ENCODE measurements at places on chromosomes 3 and 15.

DNA sequence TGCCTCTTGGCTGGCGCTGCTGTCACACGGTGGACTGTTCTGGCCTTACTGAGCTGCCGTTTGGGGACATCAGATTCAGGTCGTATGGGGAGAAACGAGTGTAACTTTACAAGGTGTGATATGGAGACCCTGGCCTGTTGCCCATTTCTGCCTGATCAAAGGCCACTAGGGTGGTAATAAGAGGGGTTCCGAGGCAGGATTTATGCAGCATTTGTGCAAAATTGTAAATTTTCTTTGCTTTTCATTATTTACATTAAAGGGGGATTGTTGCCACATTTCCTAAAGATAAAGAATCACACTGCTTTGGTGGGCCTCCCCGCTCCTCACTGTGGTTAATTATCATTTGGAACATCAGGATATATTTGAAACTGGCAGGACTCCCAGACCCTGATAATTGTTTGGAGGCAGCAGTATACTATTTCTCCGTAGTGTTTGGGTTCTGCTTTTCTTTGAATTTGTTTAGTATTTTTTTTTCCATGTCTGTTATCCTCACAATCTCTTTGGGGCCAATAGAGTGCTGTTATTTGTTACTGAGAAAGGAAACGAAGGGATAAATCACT is 891 bp downstream of the NXPE3 start:
- no peak for DNase-seq

- peak; percentile 59 for DNase-seq
These were observed 60.4 kb upstream of the CHD2 start for GRCh38 chr15:92839696-92840095.

- no peak for DNase-seq
These were observed 88.5 kb upstream of the LIMD1 start for GRCh38 chr3:45506084-45506483.

DNA sequence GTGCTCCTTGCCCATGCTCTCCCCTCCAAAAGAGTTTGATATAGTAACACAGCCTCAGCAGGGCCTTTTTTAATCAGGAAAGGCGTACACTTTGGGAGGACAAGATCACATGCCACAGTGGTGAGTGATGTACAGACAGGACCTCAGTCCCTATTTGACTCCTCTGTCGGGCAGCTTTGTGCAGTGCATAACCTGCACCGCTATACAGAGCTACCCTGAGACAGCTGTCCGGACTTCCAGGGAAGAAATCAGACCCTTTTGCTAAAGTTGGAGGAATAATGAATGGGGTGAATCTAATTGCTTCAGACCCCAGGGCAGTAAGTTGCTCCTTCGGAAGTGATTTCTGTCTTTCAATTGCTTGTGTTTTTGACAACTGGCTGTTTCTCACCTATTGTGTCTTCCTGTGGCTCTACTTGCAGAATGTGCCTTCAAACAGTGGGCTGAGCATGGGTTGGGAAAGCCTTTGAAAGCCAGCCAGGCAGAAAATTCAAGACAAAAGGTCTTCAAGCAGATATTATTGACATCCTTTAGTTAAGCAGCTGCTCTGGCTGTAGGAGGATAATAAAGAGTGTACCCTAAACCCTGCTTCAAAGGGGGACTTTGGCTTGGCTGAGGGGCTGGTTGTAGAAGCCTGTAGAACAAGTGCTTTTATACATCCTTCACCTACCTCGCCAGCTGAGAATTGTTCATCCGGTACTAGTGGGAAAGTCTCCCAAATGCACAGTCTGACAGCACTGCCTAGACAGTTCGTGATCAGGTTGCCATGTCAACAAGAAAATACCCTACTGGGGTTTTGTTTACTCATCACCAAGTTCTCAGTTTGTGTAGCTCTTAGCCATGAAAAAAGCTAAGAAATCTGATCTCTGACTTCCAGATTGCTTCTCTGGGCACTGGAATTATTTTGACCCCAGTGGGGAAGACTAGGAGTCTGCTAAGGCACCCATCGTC is 35.1 kb downstream of the SNTN start:
- DNase-seq, result no peak

DNA sequence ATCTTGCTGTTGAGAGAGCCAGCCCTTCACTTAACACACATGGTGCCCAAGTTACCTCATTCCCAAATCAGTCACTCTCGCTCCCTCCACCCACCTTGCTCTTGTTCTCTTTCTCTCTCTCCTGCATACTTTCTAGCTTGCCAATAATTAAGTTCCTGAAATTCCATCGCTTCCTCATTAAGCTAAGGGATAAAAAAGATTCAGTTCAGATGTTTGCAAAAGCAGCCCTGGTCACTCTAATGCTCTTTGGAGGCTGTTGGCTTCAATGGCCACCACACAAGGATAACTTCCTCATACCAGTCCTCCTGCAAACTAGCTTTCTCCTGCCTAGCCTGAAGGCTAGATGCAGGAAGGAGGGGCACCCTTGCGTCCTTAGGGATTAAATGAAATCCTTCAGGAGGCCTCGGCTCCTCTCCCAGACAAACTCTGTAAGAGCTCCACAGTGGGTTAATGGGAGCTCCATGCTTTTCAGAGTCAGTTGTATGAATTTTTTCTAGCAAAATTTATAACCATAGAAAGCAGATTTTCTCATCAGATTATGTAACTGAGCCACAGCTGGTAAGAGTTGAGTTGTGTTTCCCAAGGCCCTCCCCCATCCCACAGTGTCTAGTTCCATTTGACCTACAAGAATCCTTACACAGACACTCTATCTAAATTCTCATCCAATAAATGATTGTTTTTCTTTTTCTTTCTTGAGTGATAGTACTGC is 176.6 kb upstream of the TRIM42 start:
- no peak for DNase-seq

GRCh38 chr3:23240171-23240785 is 37.2 kb downstream of the UBE2E2 start:
- DNase-seq, result no peak

- no peak for DNase-seq
These were observed 353.4 kb downstream of the RORA start for GRCh38 chr15:60875681-60876080.

DNA sequence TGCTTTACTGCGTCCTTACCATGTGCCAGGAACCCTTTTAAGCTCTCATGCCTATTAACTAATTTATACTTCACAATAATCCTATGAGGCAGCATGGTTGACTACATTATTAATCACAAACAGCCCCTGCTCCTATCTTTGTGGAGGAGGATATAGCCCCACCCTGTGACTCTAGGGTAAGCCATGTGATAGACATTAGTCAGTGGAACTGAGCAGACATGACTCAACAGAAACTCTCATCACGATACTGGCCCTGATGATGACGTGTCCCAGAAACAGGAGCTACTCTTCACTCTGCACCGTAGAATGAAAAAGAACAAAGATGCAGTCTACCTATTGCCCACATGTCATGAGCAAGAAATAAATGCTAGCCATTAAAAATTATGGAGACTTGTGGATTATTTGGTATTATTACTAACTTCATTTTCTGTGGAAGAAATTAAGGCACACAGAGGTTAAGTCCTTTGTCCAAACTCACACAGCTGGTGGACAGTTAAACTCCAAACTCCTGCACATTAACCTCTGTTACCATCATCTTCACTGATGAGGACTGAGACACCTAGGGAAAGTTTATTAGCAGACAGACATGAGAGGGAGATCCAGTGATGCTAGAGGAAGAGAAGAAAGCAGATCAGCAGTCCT is 51.2 kb downstream of the CFAP20DC start:
- peak; percentile 51 for DNase-seq

- DNase-seq, result no peak
These were observed 1.2 kb downstream of the MECOM start for GRCh38 chr3:169662132-169662842.

DNA sequence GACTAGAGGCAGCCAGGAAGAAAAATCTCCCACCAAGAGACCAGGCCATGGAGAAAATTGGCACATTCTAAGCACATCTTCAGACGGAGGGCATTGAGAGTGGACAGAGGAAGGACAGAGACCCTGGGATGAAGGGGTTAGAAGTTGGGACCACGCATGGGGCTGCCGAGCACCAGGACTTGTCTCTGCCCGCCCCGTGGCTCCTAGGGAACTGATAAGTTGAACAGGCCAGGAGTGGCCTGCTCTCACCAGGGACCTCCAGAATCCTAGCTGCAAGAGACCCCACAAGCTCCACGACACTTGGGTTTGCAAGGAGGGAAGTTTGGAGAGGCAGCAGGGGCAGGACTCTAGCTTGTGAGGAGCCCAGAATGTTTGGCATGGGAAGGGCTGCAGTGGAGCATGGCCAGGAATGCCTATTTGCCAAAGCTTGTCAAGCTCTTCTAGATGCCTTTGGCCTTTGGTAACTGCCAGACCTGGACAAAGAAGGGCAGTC is 355.1 kb downstream of the NSUN3 start:
- no peak for DNase-seq

DNA sequence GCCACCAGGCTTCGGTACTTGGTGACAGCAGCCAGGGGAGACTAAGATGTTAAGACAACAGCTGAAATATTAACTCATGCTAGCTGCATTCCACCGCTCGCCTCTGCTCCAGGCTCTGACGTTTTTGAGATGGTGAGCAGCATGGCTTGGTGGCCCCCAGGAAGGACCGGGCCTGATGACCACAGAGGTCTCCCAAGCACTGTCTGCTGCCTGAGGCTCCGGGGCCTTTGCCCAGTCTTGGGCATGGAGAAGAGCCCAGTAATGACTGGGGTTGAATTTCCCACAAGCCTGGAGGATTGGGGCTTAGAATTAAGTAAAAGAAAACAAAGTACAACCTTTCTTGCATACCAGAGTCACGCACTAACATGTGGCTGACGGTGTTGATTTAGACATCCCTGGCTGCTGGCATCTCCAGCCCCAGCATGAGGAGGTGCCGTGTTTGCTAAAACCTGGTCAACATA is 243.6 kb upstream of the LYSMD4 start:
- no peak for DNase-seq

- no peak for DNase-seq
These were observed 88.1 kb upstream of the TGFBR2 start for GRCh38 chr3:30518181-30518864.

DNA sequence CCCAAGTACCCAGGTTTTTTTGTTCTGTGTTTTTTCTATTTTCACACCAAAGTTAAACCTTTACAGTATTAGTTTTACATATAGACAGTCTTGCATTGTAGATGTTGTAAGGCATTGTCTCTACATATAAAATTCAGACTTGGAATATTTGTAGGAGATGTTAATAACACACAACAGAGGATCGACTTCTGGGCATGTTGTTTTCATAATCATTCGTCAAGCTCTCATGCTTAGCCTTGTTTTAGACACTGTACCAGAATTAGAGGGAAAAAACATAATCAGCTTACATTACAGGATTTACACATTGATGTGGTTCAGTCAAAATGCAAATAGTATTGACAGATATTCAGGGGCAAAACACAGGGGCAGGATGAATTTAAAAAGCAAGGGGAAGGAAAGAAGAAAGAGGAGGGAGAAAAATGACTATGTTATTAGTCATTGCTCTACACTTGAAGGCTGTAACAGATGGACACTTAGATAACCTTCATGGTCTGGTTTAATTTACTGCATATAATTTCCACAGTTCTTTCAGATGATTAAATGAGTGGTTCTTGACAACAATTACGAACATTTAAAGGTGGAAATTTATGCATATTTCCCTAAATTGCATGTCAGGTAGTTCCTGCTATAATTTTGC is 7.5 kb downstream of the CMSS1 start:
- no peak for DNase-seq

GRCh38 chr3:133803469-133803868 is 2.1 kb upstream of the SRPRB start:
- DNase-seq, result no peak

- DNase-seq, result no peak
These were observed 8.0 kb upstream of the FILIP1L start for GRCh38 chr3:100122321-100122720.

- no peak for DNase-seq
These were observed 172.1 kb downstream of the KLF13 start for GRCh38 chr15:31498756-31499155.

GRCh38 chr15:57943171-57943570 is 122.3 kb downstream of the ALDH1A2 start:
- no peak for DNase-seq

DNA sequence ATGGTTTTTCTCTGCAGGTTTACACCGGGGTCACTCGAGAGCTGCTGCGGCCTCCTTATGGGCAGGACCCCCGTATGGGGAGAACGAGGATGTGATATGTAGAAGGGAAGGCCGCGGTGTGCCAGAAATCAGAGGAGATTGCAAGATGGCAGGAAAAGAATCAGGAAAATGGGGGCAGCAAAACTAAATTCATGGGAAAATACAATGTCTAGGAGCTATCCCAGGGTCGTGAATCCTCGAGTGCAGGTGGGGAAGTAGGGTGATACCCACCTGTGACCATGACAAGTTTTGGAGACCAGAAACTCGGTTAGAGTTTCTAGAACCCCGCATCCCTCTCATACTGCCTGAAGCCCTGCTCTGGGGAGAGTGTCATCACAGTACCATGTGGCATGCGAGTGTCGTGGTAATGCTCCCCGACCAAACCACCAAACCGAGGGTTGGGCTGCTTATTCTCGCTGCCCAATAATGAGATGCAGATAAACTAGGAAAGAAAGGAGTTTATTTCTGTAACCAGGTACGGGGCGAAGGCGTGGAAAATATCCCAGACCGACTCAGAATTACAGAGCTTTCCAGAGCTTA is 781 bp downstream of the TRNT1 start:
- DNase-seq, result peak; percentile 2

DNA sequence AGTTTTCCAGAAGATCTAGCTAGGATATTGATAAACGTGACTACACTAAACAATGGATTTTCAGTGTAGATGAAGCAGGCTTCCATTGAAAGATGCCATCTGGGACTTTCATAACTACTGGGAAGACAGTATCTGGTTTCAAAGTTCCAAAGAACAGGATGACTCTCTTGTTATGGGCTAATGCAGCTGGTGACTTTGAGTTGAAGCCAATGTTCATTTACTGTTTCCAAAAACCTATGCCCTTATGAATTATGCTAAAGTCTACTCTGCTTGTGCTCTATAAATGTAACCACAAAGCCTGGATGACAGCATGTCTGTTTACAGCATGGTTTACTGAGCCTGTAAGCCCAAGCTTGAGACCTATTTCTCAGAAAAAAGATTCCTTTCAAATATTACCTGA is 245.4 kb downstream of the GBE1 start:
- no peak for DNase-seq

DNA sequence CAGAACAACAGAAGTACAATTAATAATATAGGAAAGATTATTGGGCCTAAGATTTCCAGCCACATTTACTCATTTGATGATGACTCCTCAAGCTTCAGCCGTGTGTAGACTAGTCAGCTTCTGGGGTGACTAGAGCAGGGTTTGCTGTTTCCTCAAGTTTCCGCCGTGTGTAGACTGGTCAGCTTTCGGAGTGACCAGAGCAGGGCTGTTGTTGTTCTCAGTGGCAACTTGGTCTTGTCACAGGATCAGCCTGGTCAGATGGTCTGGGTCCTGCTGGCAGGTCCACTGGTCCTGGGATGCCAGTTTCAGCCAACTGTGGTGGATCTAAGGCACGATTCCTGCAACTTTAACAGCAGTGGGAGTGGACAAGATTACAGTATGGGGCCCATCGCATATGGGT is 21.8 kb upstream of the NOX5 start:
- DNase-seq, result no peak

Data from CD4-positive, CD25-positive, alpha-beta regulatory T cell (primary cell).